Stimulated activated naive CD4-positive, alpha-beta T cell (primary cell): ENCODE measurements at places on chromosomes 12 and 14.

DNA sequence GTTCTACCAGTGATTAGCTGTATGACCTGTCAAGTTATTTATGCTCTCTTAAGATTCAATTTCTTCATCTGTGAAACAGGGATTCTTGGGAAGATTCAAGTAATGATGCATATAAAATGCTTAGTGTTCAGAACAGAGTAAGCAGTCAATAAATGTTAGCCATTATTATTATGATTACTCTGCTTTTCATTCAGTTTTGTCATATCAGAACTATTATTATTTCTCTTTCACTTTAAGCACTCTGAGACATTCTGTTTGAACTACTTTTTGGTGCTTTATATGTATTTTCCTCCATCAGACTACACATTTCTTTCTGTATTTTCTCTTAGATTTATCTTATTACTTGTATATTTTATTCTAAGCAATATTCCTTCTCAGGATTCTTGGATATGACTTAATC, 81.2 kb downstream of the CFAP54 start:
- DNase-seq = no peak

- no peak for DNase-seq
Measured at GRCh38 chr14:52000696-52001095, 11.3 kb downstream of the RTRAF start.

DNA sequence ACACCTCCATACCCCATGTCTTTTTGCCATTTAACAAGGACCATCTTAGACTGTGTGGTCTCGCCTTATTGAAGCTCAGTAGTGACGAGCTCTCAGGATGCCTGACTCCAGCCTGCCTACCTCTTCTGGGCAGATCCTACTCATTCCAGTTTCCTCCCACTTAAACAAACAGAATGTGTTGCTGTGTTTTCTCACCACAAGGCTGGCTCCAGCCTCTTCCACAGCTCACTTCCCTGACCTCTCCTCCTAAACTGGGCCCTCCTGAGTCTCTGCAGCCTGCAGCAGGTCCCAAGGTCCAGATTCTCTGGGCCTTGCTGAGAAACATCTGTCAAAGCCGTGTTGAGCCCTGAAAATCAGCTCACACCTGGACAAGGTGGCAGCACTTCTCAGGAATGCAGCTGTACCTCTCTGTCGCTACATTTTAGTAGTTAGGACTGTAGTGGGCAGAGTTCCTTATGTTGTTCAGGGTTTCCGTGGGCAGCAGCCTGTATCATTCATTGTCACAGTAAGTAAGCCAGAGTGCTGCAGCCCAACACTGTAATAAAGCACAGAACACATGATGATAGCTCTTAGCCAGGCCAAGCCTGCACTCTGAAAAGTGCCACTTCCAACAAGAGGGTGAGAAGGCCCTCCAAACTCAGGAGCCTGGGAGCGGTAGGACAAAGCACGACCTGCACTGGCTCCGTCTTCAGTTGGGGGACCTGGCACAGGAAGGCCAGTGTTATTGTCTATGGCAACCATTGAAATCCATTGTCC, 68.5 kb downstream of the NKX2-1 start:
- DNase-seq = no peak

GRCh38 chr14:71589609-71590008, 342.6 kb upstream of the RGS6 start:
- DNase-seq = no peak

- DNase-seq = no peak
Measured at GRCh38 chr12:3252450-3252891, 175.3 kb downstream of the TSPAN9 start.

- no peak for DNase-seq
Measured at GRCh38 chr12:124786061-124786964, 77.4 kb downstream of the SCARB1 start.
